ENCODE measurements at places on chromosomes 4 and X.

DNA sequence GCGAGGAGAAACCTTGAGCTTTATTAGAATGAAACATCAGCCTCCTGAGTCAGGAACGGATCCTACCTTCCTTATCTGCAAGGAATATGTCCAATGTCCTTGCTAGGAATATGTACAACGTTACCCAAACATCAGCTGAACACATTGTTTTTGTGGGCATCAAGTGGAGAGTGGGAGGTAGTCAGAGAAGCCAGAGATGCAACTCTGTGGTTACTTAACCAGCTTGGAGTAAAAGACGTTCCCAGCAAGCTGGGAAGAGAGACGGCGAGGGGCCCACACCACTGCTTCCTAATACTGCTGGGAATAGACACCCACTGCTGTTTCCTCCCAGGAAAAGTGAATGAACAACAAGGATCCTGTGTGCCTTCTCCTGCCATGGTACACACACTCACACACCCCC, 74.4 kb upstream of the PLAC1 start:
- DNase-seq: no peak

DNA sequence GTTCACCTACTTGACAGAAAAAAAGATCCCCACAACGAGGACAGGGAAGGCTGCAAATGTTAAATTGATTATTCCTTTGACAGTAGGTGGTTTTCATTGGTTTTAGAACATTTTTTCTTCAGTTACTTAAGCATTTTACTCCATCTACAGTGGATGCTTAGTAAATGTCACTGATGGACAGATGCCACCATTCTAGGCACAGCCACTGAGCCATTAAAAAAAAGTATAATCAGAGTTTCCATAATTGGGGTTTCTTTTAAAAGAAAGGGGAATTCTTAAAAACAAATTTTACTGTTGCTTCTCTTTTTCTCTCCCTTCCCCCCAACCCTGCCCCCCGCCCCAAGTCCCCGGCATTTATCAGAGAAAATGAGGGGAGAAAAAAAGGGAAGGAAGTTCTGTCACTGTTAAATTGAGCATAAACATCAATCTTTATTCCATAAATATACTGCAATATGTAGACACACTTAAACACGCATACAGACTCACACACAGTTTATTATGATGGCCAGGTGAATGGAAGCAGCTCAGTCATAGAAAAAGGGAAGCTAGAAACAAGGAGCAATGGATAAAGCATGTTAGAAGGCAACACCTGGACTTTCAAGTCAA, 79.7 kb upstream of the PRPS2 start:
- no peak for DNase-seq

DNA sequence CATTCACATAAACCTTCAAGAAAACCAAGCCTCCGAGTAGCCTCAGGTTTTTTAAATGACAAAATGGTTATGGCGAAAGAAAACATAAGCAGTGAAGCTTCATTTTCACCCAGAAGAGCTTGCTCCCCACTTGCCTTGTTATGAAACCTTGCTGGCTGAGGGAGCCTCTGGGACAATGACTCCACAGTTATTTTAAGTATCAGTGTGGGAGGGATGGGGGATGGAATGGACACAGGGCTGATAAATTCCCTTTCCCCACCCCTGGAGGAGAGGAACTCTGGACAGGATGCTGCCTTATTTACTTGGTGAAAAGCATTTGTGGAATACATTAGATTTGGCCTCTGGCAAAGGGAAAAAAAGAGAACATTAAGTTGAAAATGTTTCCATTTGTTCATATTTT, 220.7 kb upstream of the CNKSR2 start:
- no peak for DNase-seq

DNA sequence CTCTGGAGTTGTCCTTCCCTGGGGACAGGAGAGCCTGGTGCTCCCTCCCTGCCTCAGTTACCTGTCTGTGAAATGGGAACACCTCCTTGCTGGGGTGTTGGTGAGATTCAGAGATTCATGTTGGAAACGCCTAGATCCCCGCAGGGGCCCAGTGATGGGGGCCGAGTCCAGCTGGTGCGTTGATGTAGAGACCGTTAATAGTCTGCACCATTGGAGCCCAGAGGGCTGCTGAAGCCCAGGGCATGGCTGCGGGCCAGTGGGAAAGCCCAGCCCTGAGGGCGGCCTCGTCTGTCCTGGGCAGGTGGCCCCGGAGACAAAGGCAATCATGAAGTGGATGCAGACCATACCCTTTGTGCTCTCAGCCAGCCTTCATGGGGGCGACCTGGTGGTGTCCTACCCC, 14.4 kb downstream of the CPZ start:
- no peak for DNase-seq

GRCh38 chr4:52643785-52644244, 15.3 kb downstream of the USP46 start:
- no peak for DNase-seq

GRCh38 chr4:13597604-13598003, 29.9 kb downstream of the BOD1L1 start:
- DNase-seq: no peak

GRCh38 chr4:20496068-20496467, 204.2 kb upstream of the PACRGL start:
- no peak for DNase-seq

- DNase-seq: no peak
Measured at GRCh38 chr4:25370242-25370641, 6.8 kb upstream of the ANAPC4 start.

GRCh38 chrX:14344172-14344940, 185.0 kb upstream of the GLRA2 start:
- no peak for DNase-seq

- no peak for DNase-seq
Measured at GRCh38 chr4:46933686-46934085, 24.6 kb upstream of the COX7B2 start.

DNA sequence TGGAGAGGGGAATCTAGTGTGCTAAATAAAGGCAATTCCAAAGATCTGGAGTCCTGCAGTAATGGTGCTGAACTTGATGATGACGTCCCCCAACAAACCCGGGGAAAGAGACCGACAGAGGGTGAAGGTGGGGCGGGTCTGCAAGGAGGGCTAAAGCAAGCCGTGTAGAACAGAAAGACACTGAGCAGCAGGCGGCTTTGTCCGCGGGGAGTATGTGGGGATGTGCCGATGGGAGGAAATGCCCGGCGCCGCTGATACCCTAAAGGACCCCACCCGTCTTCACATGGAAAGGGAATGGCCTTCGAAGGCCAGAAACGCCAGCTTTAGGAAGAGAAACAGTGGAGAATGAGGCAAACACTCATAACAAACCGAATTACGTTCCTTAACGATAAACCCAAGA, 528.9 kb downstream of the ZNF674 start:
- DNase-seq: no peak

DNA sequence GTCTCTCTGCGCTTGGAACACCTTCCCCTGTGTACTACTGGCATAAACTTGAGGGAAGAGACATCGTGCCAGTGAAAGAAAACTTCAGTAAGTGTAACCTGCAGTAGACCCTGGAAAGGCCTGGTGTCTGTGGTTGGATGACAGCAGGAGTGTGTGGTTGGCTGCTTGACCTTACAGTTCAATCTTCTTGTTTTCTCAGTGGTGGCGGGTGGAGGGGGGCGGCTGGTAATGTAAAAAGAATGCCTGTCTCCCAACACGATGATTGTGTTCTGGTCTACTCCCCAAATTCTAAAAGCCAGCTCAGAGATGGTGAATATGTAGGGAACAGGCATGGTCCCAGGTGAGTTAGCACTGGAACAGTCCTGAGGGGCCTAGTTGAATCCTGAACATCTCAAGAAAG, 18.6 kb downstream of the PSMD10 start:
- no peak for DNase-seq

DNA sequence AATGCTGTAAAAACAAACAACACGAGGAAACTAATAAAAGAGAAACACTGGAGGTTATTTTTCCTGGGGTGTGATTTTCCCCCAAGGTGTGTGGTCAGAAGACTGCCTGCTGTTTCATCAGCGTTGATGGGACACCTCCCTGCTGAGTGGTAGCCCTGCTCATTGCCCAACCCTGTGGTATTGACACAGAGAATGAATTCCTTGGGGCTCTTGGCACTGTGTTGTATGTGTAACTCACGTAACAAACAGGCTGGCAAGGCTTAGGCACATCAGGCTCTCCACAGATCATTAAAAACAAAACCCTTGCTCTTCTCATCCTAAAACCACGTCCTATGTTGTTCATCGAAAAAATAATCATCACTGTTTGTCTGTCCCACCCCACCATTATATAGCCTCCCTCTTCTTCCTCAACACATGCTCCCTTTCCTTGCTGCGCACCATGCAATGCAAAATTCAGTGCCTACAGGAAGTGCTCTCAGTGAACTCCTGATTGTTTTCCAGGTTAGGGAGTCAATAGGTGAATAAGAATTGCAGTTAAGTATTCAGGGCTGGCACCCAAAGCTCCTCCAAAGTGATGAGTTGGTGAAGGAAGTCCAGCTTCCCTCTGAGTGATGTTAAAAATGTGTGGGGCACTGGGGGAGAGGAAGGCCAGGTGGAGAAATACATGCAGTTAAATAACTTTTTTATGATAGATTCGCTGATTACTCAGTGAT, 11.4 kb upstream of the PUDP start:
- no peak for DNase-seq

DNA sequence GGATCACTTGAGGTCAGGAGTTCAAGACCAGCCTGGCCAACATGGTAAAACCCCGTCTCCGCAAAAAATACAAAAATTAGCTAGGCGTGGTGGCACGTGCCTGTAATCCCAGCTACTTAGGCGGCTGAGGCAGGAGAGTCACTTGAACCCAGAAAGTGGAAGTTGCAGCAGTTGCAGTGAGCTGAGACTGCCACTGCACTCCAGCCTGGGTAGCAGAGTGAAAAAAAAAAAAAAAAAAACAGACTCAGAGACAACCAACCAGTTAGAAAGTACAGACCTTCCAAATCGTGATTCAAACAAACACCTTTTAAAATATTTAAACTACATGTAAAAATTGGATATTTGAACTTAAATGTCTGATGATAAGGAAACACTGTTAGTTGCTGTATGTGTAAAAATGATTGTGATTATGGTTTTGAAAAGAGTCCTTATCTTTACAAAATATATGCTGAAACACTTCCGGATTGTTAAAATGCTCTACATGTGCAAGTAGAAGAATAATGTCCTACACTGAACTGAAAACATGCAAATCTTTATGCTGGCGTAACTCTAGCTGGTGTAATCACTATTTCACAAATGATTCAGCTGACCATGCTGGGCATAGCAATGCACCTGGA, 37.8 kb downstream of the SH3KBP1 start:
- no peak for DNase-seq

DNA sequence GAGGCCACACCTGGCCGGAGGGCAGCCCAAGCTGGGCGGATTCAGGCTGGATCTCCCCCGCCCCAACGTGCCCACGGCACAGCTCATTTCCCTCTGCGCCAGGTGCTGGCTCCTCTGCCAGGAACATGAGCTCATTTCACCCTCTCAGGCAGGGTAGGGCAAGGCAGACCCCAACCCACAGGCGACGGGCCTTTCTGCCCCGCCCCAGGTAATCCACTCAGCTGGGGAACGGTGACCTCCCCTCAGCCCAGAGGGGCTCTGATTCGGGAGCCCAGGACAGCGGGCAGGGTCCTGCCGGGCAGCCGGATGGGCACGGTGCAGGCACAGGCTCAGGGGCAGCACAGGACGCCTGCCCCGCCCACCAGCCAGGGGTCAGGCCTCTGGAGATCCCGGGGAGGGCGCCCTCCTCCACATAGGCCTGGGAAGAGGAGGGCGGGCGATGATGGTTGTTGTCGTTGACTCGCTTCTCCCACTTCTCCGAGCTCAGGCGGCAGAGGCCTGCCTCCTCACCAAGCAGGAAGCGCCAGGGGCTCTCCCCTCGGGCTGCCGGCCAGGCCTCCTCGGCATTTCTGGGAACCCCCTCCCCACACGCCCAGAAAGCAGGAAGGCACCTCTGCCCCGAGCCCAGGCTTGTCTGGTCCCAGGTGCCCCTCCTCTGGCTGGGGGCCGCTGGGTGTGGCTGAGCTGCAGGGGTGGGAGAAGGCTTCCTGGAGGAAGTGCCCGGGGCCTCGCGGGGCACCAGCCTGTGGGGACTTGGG, 31.1 kb downstream of the TACC3 start:
- DNase-seq: no peak

GRCh38 chr4:19987746-19988145, 264.0 kb upstream of the SLIT2 start:
- no peak for DNase-seq

- DNase-seq: no peak
Measured at GRCh38 chr4:139901531-139902320, 236.1 kb downstream of the MGST2 start.

- no peak for DNase-seq
Measured at GRCh38 chrX:133249266-133250058, 31.3 kb upstream of the TFDP3 start.

GRCh38 chrX:2468261-2469195, 32.2 kb downstream of the DHRSX start:
- no peak for DNase-seq

- DNase-seq: no peak
Measured at GRCh38 chr4:15161439-15161838, 159.2 kb downstream of the CPEB2 start.

GRCh38 chr4:7041801-7042502, 1.2 kb upstream of the TADA2B start:
- peak; percentile 55 for DNase-seq

GRCh38 chr4:17647927-17648326, 33.5 kb downstream of the MED28 start:
- no peak for DNase-seq

DNA sequence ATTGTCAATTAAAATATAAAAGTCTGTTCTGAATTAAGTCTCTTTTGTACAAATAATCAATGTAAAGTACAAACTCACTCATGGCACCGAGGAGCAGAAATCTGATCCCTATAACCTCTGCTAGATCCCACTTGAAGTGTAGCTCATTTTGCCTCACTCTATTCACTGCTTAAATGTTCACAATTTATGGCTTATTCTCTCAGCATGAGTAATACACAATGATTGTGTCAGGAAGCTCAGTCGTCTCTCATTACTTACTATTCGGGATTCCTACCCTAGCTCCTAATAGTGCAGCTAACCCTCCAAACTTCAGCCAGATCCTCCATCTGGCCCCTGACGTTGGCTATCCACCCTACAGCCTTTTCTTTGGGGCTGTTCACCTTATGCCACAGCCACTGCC, 4.7 kb upstream of the AMMECR1 start:
- no peak for DNase-seq

- no peak for DNase-seq
Measured at GRCh38 chrX:139936259-139936658, 3.4 kb upstream of the ATP11C start.

DNA sequence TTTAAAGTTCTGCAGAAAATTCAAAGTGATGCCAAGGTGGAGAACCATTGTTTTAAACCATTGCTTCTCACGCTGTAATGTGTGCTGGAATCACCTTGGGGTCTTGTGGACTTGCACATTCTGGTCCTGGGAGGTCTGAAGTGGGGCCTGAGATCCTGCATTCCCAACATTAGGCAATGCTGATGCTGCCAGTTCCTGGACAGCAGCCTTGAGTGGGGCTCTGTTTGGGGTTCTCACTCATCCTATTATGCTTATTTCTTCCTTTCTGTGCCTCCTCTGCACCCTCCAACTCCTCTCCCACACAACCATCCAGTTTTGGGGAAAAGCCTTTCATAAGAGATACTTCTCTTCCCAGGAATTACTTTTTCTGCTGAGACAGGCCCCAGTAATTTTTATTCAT, 44.2 kb upstream of the RASSF6 start:
- DNase-seq: no peak

- no peak for DNase-seq
Measured at GRCh38 chr4:163269869-163270268, 62.5 kb downstream of the NPY1R start.

Measured in colonic mucosa (tissue), 4 donors.